Putamen (tissue), 1 donor: ENCODE measurements at places on chromosomes 6 and 20.

- no peak for DNase-seq
Measured at GRCh38 chr6:109227646-109228045, 132.3 kb downstream of the CEP57L1 start.

DNA sequence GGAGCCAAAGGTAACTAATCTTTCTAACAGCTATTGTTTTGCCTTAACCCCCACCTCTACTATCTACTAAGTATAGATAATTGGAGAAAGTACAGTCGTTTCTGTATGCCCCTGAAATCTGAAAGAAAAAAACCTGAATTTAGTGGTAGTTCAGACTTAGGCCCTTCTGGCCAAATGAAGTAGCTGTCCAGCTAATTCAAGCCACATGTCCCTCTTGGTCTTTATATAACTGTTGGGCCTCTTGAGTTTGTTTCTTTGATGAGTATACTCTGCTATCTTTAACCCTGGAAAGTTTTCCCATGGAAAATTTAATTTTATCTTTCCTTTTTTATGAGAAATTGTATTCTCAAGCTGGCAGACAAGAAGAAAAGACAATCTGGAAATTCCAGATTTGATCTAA lies 73.0 kb upstream of the FAM8A1 start:
- no peak for DNase-seq

GRCh38 chr6:169791721-169792131 lies 40.3 kb downstream of the ERMARD start:
- DNase-seq = no peak

DNA sequence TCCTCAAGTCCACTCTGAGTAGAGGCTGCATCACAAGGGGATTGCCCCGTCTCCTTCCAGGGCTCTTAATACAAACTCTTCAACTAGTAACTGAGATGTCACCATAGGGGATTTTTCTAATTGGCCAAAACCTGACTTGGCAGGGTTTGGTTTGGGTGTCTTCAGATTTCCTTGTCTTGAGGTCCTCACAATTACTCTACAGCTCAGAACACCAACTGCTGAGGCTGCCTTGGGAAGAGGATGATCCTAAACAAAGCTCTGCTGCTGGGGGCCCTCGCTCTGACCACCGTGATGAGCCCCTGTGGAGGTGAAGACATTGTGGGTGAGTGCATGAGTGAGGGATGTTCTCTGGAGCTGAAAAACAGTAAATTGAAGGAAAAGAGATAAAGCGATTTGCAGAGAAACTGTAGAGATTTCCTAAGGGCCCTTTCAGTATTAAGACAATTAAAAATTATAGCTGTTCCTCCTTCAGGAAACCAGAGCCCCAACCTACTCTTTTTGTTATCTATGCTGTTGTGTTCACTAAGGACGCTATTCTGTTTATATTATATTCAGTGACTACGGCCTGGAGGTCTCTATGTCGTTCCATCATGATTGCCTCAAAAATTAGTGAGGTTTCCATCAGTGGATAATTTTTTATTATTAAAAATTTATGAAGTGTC lies at the start of gene HLA-DQA1:
Gene HLA-DQA1, plus strand, starts transcription at position 188 of the 662 bp plus-strand sequence. Its CDS starts 53 bp downstream, at position 241.
- DNase-seq = peak; percentile 17

DNA sequence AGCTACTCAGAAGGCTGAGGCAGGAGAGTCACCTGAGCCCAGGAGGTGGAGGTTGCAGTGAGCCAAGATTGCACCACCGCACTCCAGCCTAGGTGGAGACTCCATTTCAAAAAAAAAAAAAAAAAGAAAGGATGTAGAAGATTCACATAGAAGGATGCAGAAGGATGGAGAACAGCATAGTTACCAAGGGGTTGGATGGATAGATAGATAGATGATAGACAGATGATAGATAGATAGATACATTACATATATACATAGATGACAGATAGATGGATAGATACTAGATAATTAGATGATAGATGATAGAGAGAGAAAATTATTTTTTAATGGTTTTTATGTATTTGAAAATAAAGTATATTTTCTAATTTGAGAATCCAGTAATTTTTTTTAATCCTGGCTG lies 160.7 kb upstream of the ARID1B start:
- no peak for DNase-seq

GRCh38 chr6:140178520-140178919 lies 804.1 kb upstream of the CITED2 start:
- no peak for DNase-seq

GRCh38 chr6:34341481-34341971 lies 50.9 kb downstream of the NUDT3 start:
- no peak for DNase-seq

DNA sequence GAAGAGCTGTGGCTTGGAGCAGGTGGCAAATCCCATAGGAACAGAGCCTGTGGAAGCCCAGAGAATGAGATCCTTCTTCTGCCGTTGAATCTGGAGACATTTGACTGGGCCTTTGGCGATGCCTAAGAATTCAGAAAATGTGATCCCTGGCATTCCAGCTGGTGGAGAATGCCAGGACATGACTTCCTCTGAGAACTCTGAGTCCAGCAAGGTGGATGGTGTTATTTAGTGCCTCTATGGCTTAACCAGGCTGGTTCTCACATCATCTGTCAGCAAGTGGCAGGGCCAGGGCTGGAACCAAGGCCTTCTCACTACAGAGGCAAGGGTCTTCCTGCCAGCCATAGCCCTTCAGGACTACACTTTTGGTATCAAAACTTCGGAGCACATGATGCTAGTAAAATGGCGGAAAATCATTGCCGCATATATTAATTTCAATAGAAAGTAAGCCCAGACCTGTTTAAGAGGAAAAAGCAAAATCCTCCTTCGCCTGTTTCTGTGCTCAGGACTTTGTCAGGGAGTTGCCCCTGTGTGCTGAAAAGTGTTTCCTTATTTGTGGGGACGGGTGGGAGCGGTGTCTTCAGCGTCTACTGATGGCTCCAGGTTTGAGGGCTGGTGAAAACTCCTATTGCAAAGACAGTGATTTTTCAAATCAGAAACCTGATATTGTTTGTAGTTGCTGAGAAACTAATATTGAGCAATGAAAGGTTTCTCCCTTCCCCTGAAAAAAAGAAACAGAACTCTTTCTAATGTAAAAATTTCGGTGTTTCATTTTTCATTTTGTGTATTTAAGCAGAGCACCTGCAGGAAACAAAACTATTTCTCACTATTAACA lies 23.9 kb downstream of the DUSP22 start:
- DNase-seq = no peak

DNA sequence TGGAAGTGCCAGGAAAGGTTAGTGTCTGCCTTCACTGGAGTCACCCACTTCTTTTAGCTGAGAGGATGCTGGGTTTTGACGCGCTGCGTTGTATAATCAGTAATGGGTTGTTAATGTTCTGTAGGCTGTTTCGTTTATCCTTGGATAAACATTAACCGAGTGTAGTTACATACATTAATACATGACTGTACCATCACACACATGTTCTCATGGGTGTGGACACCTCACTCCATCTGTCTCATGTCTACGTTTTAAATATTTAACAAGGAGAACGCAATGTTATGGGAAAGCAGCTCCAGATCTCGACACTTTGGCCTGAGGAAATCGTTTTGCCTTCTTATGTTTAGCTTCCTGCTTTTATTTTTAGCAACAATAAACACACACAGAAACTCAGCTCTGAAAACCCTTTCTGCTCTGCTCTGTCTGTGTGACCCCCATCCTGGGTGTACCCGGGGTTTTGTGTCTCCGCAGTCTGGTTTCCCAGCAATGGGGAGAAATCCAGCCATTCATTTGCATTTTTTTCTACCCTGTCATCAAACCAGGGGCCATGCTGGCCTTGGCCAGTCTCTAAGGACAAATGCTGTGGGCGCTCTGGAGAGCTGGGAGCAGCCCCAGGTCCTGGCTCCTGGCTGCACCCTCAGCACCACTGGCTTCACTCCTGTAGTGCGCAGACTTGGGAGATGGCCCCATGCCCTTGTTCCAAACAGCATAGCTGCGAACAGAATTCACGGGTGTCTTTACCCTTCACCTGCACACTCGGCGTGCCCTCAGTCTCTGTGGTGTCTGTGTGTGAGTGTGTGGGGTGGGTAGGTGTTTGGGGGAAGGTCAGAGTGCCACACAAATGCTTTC lies 110.8 kb downstream of the ERMARD start:
- no peak for DNase-seq

GRCh38 chr20:49698477-49698876 lies 15.2 kb downstream of the B4GALT5 start:
- DNase-seq = no peak

- no peak for DNase-seq
Measured at GRCh38 chr6:127950566-127951145, 49.8 kb upstream of the THEMIS start.

- DNase-seq = peak; percentile 49
Measured at GRCh38 chr6:26097268-26097875, 10.1 kb downstream of the HFE start.

DNA sequence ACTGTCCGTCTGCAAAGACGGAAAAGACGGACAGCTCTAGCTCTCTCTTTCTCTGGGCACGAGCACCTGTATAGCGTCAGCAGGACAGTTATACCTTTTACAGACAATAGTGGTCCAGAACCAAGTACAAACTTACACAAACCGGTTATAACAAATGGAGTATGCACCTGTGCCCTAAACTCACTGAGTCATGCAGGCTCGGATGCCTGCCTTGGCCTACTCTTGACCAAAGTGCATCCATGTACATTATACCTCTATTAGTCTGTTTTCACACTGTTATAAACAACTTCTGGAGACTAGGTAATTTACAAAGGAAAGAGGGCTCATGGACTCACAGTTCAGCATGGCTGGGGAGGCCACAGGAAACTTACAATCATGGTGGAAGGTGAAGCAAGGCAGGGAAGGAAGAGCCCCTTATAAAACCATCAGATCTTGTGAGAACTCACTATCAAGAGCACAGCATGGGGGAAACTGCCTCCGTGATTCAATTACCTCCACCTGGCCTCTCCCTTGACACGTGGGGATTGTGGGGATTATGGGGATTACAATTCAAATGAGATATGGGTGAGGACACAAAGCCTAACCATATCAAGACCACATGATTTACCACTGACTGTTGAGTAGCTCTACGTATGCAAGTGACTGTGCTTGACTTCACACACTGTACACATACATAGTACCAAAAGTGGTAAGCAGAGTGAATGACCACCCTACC lies 23.1 kb downstream of the MAN1A1 start:
- DNase-seq = no peak

DNA sequence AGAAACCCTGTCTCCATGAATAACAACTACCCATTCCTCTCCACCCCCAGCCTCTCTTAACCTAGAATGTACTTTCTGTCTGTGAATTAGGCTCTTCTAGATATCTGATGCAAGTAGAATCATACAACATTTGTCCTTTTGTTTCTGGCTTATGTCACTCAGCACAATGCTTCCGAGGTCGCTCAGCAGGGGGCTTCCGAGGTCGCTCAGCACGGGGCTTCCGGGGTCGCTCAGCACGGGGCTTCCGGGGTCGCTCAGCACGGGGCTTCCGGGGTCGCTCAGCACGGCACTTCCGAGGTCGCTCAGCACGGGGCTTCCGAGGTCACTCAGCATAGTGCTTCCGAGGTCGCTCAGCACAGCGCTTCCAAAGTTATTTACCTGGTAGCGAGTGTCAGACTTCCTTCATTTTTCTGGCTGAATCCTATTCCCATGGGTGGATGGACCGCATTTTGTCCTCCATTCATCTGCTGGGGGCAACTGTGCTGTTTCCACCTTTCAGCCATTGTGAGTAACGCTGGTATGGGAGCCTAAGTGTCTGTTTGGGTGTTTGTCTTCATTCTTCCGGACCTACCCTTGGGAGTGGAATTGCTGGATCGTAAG lies 31.0 kb upstream of the BHLHE23 start:
- DNase-seq = no peak
